IMR-90 (cell line): ENCODE measurements at places on chromosomes 7 and 10. TPM values are rescaled to one million over a fixed set of nuclear protein-coding genes. Genes with fewer than 3 reads are reported as not detected.

ITGB8 gene
- 10.2 and 10.8 TPM in 2 replicates for total RNA-seq

SLC26A5 gene
- total RNA-seq = not detected in 2 replicates

GRK5 gene
- 11.9 and 12.9 TPM in 2 replicates for total RNA-seq

DRGX gene
- not detected in 2 replicates for total RNA-seq
